ENCODE measurements at places on chromosomes 5 and 9.

- DNase-seq, result no peak
Measured at GRCh38 chr9:136851941-136852663, at the start of gene MAMDC4. Gene MAMDC4 (plus strand): TSS chr9:136852346. CDS start chr9:136852417, 71 bp downstream.

DNA sequence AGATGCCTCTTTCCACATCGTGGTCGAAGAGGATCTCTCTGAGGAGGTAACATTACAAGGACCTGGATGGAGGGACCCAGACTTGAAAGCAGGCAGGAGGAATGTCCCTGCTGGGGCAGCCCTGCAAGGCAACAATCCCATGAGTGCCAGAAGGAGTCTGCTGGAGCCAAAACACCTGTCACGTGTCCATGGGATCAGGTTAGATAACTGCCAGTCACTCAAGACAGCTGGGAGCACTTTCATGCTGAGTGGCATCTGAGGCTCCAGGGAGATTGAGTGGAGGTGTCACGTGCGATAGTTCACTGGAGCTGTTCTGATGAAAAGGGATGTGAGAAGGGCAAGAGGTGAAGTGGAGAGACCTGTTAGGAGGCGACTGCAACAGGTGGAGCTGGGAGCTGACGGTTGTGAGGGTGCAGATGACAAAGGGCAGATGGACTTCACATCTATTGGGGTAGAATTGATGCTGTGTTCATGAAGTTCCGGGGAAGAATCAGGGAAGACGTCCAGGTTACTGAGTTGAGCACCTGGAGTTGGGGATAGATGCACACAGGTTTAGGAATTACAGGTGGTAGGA is 68.4 kb downstream of the ICE1 start:
- no peak for DNase-seq

- no peak for DNase-seq
Measured at GRCh38 chr5:178319541-178320041, 87.0 kb upstream of the PHYKPL start.

- no peak for DNase-seq
Measured at GRCh38 chr5:135995976-135996375, 32.8 kb upstream of the TGFBI start.

- DNase-seq, result no peak
Measured at GRCh38 chr9:89284076-89284475, 26.9 kb upstream of the CKS2 start.

DNA sequence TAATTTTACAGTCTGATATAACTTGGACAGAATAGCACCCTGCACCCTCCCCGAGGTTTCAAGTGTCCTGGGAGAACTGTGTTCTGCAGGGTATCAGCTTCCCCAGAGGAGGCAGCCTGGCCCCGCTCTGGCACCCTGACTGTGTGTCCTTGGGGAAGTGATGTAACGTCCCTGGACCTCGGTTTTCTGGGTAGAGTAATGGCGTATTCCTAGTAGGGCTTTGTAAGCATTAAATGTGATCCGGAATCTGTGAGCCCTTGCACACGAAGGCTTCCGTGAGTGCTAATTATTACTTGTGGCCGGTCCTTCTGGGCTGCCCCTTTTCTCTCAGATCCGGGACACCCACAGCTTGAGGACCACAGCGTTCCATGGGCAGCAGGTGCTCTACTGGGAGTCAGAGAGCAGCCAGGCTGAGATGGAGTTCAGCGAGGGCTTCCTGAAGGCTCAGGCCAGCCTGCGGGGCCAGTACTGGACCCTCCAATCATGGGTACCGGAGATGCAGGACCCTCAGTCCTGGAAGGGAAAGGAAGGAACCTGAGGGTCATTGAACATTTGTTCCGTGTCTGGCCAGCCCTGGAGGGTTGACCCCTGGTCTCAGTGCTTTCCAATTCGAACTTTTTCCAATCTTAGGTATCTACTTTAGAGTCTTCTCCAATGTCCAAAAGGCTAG is 1.0 kb upstream of the CACFD1 start:
- no peak for DNase-seq

GRCh38 chr9:94973451-94973941 is 247.0 kb downstream of the AOPEP start:
- DNase-seq, result no peak

GRCh38 chr9:79768194-79768593 is 196.4 kb downstream of the TLE4 start:
- DNase-seq, result no peak

GRCh38 chr5:151141535-151141934 is 16.0 kb downstream of the ANXA6 start:
- no peak for DNase-seq

DNA sequence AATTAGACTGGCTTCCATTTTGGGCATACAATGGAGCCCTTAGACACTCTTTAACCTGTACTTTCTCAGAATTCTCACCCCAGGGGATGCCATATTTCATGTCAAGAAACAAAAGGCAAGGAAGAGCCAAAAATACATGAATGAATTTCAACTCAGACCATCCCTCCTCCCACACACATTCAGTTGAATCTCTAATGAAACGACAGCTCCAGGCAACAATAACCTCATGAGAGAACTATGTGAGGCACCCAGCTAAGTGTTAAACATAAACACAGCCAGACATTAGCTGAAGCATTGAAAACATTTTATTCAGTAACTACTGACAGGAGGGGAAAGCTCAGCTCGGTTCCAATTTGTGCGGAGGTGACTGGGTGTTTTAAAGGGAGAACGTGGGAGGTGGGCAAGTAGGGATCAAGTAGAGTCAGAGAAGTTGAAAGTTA is 1359.1 kb upstream of the CDH9 start:
- no peak for DNase-seq

- DNase-seq, result no peak
Measured at GRCh38 chr9:104078596-104078995, 15.5 kb upstream of the SMC2 start.

DNA sequence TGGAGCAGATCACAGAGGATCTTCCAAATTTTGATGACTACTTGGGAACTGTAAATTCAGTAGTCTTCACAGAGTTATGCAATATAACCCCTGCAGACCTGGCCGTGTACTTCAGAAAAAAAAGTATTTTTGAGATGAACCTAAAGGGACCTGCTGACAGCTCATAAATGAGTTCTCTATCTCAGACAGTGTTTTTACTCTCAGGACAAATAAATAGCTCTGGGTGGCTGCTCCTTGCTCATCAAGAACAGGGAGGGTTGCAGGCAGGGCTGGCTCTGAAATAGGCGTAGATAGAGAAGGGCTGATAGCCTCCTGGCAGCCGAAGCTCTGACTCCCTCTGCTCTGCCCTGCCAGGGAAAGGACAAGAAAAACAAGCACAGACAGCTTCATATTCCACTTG is 64.8 kb downstream of the PLAC8L1 start:
- no peak for DNase-seq

GRCh38 chr5:151239237-151239861 is 13.6 kb upstream of the GM2A start:
- peak; percentile 19 for DNase-seq

- DNase-seq, result no peak
Measured at GRCh38 chr9:37915911-37916470, 12.1 kb upstream of the SLC25A51 start.

DNA sequence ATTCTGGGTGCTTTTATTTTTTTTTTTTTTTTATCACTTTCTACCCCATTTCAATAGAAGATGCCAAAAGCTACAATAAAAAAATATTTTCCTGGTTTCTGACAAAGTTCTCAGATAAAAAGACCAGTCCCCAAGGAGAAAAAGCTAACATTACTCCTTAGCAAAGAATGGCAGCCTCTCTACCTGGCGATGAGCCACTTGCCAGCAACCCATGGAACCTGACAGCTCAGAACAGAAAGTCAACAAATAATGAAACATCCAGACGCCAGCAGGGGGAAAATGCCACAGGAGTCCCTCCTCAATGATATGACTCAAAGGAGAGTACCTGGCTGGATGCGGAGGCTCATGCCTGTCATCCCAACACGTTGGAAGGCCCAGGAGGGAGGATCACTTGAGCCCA is 123.2 kb downstream of the MYO10 start:
- no peak for DNase-seq

- no peak for DNase-seq
Measured at GRCh38 chr9:28082671-28083070, 509.4 kb upstream of the C9orf72 start.

DNA sequence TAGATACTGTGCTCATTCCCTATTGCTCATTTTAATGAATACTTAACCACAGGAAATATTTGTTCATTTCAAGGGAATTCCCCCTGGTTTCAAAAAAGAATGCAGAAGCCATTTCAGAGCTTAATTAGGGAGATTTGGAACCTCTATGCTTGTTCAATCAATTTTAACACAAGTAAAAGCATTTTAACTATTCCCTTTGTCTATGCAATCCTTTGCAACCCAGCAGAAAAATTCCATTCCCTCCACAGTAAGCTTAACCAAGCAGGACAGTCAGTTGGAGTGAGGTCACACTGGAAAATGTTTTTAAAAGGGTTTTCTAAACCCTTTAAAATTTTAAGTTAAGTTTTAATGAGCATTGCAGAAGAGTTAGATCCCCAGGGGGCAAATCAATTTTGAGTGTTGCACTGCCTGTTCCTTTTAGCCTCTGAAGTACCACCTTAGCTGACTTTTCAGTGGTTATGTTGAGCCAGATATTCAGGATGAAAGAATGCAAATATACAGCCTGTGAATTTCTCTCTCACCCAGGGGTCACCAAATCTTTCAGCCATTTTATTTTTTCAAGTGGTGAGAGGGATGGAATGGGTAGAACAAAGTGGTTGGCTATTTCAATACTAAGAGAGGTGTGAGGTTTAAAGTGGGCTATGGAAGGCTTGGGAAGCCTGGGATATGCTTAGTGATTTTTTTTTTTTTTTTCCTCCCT is 356.2 kb upstream of the NUDT12 start:
- no peak for DNase-seq

DNA sequence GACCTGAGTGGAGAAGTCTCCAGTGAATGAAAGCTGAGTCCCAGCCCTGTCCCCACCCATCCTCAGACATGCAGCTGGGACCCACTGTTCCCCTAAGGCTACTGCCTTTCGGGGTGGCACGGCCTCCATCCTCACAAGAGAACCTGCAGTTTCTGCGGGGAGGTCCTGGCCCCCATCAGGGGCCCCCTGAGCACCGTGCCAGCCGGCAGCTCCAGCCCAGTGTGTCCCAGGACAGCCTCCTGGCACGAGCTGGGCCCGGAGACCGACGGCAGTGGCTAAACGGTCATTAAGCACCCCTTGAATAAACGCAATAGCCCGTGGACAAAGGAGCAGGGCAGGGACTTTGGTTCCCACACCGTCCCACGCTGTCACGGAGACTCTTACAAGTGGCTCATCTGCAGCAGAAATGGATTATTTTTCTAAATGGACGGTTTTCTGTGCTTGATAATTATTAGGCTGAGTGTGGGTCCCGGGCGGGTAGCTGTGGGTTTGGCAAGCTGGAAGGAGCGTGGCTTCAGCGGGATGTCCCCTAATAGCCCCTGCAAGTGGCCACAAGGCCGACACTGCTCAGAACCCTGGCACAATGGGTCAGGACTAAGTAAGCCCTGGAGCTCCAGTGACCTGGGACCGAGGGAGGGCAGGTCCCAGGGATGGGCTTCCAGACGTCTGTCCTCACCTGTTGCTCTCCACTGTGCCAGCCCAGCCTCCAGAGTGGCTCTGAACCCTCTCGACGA is 17.4 kb downstream of the FAM78A start:
- no peak for DNase-seq

DNA sequence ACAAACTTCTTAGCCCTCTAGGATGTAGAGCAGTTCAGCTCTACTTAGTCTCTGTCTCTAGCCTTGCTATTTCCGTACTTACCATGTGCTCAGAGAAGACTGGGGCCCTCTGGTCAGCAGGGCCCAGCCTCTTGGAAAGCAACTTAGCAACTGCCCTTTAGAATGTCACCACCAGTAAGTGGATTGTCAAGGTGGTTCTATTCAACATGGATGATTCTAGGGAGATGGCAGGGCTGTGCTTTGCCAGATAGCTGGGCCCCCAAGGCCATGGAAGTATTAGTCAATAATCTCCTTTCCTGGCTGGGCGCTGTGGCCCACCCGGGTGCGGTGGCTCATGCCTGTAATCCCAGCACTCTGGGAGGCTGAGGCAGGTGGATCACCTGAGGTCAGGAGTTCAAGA is 177.6 kb upstream of the MVB12B start:
- no peak for DNase-seq

- no peak for DNase-seq
Measured at GRCh38 chr5:87770016-87770570, 357.4 kb upstream of the CCNH start.

DNA sequence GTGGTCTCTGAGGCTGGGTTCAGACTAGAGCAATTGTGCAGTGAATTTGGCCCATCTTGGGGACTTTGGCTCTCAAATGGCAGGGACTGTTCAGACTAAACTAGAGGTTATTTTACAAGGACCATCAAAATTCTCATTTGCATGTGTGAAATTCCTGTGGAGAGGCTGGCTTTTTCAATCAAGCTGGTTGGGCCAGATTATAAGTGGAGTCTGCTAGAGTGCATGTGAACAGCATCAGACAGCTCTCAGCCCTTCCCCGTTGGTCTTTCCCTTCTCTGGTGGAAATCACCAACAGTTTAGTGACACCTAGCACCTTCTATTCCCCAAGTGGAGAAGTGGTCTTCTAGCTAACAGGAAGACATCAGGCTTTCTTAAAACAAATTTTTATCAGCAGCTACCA is 301.3 kb downstream of the CWC27 start:
- DNase-seq, result no peak

GRCh38 chr5:4653475-4653874 is 486.7 kb upstream of the ADAMTS16 start:
- no peak for DNase-seq

- no peak for DNase-seq
Measured at GRCh38 chr9:130185490-130186031, 13.4 kb downstream of the NCS1 start.

- DNase-seq, result no peak
Measured at GRCh38 chr5:76271836-76272235, 131.2 kb upstream of the IQGAP2 start.

DNA sequence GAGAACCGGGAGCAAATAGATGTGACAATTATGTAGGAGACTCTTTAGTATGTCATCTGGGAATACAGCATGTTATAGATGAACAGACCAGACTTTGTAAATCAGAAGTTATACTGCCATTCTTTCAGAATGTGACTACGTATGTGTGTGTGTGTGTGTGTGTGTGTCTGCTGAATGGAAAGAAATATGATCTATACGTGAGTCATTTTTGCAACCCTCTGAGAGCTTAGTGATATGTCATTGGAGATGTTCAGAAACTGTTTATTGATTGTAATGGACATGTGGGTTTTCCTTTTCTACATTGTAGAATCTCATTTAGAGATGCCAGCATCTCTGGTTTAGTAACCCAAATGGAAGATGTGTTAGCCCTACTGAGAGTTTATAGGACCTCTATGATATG is 731.5 kb downstream of the TLE1 start:
- no peak for DNase-seq

DNA sequence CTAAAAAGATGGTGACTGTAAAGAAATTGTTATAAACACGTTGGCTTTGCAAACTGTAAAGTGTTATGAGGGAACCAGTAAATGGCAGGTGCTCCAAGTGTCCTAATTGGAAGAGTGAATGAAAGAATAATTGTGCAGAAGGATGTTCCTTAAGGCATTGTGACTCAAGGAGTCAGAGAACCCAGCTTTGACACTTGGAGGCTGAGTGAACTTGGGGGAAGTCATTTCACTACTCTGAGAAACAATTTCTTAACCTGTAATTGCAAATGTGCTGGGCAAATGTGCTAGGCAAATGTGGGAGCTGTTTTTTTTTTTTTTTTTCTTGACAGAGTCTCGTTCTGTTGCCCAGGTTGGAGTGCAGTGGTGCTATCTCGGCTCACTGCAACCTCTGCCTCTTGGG is 84.0 kb upstream of the TNFSF8 start:
- DNase-seq, result no peak

GRCh38 chr5:66002415-66002814 is 76.0 kb downstream of the ERBIN start:
- DNase-seq, result no peak

All from activated CD4-positive, CD25-positive, alpha-beta regulatory T cell treated with anti-CD3 and anti-CD28 coated beads, Interleukin-2, amount 50 U/mL, for 16 hours (primary cell).